ENCODE measurements at places on chromosomes 1 and 21.
A peak's percentile ranks its signal among the peaks of the same experiment; 100 is the strongest.

- no peak for DNase-seq
These were observed 137.4 kb downstream of the FAM78B start for GRCh38 chr1:166029196-166029945.

GRCh38 chr1:104526158-104526795 lies 776.6 kb downstream of the AMY1C start:
- DNase-seq: no peak

DNA sequence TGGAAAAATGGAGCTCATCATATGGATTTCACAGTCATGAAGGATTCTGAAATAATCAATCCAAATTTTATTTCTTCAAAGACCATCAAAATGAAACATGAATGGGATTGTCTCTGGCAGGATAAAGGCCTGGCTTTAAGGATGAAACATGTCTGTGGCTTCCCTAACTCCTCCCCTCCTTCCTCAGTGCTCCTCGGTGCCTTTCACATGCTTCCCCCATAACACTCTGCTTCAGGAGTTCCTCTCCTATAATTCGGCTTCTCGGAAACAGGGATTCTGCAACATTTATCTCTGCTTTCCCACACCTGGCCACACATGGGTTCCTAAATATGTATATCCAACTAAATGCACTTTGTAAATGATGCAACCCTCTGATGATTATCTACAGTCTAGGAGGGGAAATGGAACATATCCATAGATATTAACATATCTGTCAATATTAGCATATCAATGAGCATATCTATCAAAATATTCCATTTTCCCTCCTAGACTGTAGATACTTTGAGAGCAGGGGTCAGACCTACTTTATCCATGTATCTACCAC lies 153.8 kb downstream of the PLPP3 start:
- DNase-seq: no peak

- DNase-seq: peak; percentile 73
These were observed at the start of gene BMP8A for GRCh38 chr1:39491146-39491921. TSS of gene BMP8A (plus strand) at chr1:39491636. CDS start at chr1:39491992, 356 bp downstream.

DNA sequence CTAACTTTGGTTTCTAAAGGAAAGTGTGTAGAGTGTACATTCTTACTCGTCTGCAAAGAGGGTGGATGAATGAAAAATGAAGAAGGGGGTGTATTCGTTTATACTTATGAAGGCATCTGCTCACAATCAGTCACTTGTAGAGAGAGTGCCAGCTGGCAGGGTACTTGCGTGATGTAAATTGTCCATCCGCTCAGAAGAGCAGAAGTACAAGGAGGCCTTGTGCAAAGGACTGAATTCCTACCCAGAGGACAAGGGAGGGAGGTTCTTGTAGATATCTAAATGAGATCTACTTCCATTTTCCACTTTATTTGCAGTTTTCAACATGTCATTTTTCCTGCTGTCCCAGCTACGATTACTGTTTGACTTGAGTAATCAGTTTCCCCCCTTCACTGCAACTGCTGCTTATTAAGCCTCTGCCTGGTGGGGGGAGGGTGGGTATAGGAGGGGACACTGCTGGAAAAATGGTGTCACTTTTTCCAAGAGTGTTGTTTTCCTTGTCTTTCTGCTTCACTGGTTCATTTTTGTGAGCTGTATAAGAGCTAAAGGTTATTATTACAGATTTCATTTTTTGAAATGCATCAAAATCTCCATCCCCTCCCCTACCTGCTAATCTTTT lies 67.3 kb downstream of the LAMC1 start:
- no peak for DNase-seq

DNA sequence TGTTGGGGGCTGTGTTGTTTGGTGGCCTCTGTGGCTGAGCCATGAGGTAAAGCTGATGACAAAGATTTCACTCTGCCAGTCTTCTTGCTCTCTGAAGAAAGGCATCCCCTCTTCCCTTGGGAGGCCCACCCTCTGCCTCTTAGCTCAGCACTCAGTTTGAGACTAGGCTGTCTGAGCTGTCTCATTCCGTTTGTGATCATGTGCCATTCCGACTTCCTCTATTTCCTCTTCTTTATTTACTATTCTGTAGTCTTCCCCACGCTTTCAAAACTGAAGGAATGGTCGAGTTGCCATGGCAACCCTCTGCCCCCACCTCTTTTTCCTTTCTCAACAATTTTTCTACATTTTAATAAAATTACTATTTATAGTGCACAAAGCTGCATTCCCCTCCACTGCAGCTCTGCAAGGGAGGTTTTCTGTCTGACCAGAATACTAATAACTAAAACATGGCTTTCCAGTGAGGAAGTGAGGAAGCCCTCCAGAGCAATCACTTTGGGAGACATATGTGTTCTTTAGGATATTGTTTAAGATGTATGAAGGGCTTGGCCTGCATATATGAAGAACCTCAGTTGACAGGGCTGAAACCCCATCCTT lies 30.8 kb downstream of the KCNA3 start:
- no peak for DNase-seq

DNA sequence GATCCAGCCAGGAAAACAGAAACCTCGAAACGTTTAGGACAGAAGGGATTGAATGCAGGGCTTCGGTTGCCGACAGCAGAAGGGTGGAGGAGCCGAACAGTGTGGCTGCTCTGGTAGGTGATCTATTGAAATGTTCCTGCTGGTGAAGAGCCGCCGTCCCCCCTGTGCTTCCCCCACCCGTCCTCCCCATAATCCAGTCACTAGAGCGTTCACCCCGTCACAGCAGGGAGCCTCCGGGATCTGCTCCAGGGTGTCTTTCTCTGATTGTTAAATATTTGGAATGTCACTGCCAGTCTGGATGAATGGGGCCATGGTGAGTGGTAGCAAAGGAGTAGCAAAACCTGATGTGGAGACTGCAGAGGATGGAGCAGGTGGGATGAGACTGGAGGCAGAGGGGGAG lies 255.1 kb upstream of the CSF3R start:
- DNase-seq: no peak

GRCh38 chr1:6459850-6460265 lies 6.1 kb downstream of the TNFRSF25 start:
- peak; percentile 66 for DNase-seq

GRCh38 chr1:11065796-11066195 lies 6.0 kb upstream of the SRM start:
- DNase-seq: no peak

GRCh38 chr1:220811695-220812094 lies 25.0 kb downstream of the MTARC1 start:
- DNase-seq: no peak

DNA sequence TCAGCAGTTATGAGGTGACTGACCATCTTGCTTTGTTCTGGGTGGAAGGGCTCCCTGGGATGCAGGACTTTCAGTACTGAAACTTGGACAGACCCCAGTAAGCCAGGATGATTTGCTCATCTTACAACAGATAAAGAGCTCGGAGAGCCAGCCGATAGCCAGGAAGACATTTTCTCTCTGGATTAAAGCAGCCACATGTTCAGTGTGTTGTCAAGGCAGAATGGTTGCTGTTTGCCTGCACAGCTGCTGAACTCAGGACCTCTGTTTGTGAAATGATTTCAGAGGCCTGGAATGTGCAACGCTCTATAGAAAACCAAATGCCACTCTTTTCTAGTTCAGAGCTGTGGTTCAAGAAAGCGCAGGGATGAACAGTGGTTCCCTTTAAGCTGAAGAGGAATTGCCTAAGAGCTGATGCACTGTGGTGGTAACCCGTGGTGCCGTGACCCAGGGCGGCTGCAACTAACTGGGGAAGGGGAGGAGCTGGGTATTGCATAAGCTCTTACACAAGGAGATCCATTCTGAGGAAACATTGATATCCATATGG lies 40.7 kb downstream of the CASQ2 start:
- no peak for DNase-seq

GRCh38 chr1:190475421-190476141 lies 2.1 kb downstream of the BRINP3 start:
- no peak for DNase-seq

- DNase-seq: no peak
These were observed 9.1 kb upstream of the EFHD2 start for GRCh38 chr1:15400627-15401026.

DNA sequence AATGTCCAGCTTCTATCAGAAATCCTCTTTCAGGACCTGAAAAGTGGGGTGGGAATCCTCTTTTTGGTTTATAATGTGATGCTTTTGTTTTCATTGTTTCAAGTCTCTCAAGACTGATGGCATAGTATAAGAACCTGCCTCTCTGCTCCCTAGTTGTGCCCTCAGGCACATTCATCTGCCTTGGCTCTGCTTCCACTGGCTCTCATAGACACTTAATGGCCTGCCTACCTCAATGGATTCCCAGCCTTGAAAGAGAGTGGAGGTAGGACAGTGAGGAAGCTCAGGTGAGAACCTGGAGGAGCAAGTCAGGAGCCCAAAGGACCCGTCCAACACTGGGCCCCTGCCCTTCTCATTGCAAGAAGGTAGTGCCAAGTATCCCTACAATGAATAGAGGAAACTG lies 4.8 kb downstream of the TTLL7 start:
- no peak for DNase-seq

GRCh38 chr1:230392920-230393521 lies 33.1 kb downstream of the PGBD5 start:
- DNase-seq: no peak

DNA sequence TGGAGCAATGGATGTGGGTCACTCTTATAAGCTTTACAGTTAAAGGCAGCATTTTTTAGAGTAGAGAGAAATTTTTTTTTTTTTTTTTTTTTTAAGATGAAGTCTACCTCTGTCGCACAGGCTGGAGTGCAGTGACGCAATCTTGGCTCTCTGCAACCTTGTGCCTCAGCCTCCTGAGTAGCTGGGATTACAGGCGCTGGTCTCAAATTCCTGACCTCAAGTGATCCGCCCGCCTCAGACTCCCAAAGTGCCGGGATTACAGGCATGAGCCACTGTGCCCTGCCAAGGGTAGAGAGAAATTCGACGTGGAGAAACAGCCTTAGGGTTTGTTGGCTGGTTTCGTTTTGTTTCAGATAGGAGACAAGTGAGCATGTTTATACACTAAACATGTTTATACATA lies 594.2 kb upstream of the ADAMTS5 start:
- no peak for DNase-seq

- no peak for DNase-seq
These were observed 17.5 kb downstream of the SLC26A9 start for GRCh38 chr1:205925736-205926135.

DNA sequence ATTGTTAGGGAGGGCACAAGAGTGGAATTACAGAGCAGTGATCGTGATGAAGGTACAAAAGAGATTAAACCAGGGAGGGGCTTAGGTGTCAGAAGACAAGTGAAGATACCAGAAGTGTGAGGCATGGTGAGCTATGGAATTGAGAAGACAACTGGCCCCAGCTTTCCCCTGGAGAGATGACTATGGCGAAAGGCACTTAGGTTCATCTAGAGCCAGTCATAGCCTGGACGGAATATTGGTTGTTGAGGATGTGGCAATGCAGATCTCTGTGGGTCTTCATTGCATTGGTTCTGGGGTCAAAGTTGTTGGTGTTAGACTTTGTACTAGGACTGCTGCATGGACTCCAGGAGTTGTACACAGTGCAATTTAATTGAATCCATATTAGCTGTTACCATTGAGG lies 115.7 kb downstream of the FASLG start:
- no peak for DNase-seq

DNA sequence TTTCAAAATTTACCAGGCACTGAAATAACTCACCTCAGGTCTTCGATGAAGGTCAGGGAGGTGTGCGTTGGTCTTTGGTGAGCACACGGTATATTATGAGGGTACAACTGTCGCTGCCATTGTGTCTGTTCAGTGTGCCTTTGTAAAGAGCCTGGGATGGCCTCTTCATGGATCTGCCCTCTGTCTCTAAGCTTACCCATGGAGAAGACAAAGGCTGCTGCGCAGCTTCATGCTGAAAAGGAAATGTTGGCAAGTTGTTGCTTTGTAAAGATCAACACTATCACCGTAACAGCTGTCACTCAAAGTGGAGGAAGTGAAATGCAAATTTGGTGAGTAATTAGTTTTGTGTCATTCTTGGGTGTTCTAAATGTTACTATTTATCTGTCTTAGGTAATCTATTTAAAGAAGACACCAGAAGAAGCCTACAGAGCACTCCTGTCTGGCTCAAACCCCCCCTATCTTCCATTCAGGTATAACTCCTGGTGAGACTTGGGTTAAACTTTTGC lies 71.6 kb downstream of the CDC14A start:
- no peak for DNase-seq

DNA sequence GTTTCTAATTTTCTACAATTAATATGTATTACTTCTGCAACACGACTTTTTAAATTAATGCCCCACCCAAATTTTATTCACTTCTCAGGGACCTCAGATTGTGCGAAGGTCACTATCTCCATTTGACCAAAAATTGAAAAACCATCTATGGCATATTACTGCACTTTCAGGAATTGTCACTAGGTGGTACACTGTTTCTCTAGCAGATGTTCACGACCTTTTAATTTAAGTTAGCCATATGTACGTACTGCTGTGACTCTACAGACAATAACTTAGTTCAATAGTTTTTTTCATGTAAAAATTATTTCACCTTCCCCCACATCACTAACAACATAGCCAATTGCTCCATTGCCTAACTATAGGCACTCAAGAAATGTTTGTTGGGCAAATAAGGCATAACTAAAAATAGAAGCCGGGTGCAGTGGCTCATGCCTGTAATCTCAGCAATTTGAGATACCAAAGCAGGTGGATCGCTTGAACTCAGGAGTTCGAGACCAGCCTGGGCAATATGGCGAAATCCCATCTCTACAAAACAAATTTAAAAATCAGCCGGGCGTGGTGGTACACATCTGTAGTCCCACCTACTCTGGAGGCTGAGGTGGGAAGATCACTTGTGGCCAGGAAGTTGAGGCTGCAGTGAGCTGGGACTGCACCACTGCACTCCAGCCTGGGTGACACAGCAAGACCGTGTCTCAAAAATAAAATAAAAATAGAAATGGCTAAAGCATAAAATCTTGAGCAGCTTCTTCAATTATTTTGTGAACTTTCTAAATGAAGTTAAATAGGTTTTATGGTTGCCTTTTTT lies 75.7 kb upstream of the PKN2 start:
- DNase-seq: no peak

DNA sequence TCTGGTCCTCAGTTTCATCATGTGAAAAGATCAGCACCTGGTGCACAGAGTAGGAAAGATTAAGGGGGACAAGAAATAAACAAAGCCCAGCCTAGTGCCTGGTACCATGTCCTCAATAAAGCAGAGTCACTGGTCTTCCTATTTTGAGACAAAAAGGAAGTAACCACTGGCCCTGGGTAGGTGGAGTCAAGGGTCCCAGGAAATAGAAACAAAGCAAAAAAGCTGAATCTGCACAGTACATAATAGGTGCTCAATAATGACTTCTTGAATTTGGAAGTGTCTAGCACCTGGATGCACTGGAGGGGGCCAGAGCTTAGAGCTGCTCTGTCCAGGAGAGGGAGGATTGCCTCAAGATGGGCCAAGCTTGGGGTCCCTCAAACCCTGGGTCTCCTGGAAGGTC lies 1.9 kb upstream of the EPHB2 start:
- no peak for DNase-seq

- DNase-seq: no peak
These were observed 650.3 kb downstream of the AJAP1 start for GRCh38 chr1:5304702-5305101.

DNA sequence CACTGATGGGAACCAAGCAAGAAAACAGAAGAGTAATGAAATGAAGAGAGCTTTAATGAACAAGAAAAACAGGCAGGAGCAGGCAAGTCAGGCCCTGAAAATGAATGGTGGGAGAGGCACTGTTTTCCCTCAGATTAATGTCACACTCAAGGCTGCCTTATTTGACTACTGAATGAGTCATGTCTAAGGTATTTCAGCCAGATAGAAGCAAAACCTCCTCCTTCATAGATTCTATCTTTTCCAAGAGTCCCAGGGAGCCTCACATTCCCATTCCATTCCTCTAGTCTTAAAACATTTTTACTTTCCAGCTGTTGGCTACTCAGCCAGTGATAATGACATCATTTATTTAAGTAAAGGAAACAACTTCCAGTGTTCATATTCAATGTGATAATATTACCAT lies 228.4 kb upstream of the NRIP1 start:
- no peak for DNase-seq

- no peak for DNase-seq
These were observed 2.0 kb upstream of the ZNF678 start for GRCh38 chr1:227561241-227561907.
